Activated naive CD8-positive, alpha-beta T cell treated with anti-CD3 and anti-CD28 coated beads, Interleukin-2, amount 50 U/mL, for 24 hours (primary cell): ENCODE measurements at places on chromosomes 5 and 9.

GRCh38 chr5:155140646-155141045 is 127.1 kb downstream of the KIF4B start:
- no peak for DNase-seq

DNA sequence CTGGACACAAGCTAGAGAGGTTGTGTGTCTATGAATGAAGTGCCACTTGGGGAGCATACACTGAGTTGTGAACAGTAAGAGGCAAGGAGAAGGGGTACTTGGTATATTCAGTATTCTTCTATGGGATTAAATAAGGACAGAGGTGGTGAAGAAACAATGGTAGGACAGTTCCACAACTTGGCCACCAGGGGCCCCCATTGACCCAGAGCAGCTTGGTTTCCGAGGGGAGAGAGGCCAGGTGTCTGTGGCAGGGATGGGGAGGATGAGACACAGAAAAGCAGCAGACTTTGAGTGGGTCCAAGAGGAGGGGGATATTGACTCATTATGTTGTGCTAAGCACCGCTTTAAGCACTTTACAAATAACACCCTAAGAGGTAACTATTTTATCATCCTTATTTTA is 220.6 kb downstream of the MELK start:
- DNase-seq = peak; percentile 27

DNA sequence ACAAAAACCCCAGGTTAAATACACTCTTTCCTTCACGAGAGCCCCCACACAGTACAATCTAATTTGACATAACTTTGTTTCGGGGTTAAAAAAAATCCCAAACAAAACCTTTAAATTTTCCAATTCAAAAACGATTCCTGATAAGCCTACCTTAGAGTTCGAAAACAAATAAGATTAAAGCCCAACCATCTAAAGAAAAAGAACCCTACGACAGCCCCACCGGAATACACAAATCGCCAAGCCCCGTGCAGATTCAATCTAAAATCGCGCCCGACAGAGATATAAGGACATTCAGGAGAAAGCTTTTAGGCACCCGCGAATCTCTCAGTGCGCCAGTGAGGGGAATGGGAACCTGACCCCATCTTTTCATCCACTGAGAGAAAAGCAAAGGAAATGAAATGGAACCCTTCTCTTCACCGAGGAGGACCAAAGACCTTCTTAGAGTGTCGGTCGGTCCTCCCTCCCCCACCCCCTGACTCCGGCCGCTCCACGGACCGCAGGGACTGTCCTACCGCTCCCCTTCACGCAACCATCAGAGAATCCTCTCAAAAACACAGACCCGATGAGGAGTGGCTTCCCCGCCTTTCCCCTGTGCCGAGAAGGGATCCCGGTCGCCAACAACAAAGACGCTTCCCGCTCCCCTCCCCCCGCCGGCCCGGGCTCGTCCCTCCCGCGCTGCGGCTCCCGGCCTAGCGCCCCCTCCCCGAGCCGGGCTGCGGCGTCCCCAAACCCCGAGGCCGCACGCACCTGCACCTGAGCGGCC is 925 bp downstream of the ABHD17B start:
- peak; percentile 58 for DNase-seq

DNA sequence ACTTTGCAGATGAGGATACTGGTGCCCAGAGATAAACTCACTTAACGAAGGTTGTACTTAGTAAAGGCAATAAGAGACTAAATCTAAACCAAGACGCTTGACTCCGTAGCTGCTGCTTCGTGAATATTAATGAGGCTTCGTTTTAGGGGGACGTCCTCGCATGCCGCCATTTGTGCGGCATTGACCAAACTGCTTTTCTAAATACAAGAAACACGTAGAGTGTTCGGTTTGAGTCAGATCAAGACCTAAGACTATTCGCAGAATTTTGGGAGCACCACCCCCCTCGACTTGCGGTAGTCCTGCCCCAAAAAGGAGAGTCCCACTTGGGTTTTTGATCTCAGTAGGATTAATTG is 1.1 kb downstream of the NPM1 start:
- DNase-seq = peak; percentile 43

DNA sequence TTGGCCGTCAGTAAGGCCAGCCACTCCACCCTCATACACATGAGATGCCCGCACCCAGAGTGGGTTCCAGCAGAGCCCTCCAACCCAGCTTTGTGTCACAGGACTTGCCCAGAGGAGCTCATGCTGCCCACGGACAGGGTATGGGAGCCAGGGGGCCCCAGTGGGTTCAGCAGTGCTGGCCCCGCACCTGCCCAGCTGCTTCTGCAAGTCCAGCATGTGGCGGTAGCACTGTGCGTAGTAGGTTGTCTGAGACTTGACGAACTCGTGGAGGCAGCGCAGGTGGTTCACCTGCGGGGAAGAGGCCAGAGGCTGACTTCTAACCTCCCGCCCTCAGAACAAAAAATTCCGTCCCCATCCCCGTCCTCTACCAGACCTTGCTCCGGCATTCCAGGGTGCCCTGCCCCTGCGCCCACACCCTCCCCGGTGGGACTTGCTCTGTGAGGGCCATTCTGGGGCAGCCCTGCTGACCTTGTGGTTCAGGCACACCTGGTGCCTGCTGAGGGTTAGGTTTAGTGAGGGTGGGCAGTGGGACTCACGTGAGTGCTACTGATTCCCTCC is 18.5 kb downstream of the SH3GLB2 start:
- DNase-seq = no peak

- DNase-seq = no peak
Measured at GRCh38 chr5:523441-524222, 617 bp downstream of the SLC9A3 start.

DNA sequence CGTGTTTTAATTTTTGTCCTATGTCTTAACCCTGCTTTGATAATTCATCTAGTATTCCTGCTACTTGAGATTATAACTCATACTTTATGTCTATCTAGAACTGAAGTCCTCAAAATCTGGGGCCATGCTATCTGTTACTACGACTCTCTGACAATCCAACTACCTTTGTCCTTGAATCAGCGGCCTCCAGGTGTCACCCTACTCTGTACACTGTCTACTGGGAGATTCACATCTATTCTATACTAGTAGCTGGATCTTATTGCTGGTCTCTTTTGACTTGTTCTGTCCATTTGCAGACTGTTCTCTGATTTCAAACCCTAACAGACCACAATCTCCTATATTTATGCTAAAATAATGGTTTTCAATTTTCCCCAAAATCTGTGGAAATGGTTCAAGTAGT is 225.5 kb upstream of the ELAVL2 start:
- no peak for DNase-seq

- DNase-seq = peak; percentile 27
Measured at GRCh38 chr9:95508242-95508967, 8.4 kb downstream of the PTCH1 start.

GRCh38 chr9:96884443-96884842 is 30.1 kb upstream of the ZNF782 start:
- DNase-seq = no peak

DNA sequence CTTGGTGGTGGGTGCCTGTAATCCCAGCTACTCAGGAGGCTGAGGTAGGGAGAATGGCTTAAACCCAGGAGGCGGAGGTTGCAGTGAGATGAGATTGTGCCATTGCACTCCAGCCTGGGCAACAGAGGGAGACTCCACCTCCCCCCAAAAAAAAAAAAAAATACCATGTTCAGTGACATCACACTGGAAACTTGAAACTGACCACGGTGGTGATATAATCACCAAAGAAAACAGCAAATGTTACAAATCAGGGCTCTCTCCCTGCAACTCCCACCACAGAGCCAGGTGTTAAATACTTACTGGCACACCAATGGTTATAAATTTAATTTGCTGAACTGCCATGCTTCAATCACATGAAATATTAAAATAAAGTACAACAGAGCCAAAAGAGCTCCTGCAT is 81.4 kb downstream of the ZNF608 start:
- no peak for DNase-seq

DNA sequence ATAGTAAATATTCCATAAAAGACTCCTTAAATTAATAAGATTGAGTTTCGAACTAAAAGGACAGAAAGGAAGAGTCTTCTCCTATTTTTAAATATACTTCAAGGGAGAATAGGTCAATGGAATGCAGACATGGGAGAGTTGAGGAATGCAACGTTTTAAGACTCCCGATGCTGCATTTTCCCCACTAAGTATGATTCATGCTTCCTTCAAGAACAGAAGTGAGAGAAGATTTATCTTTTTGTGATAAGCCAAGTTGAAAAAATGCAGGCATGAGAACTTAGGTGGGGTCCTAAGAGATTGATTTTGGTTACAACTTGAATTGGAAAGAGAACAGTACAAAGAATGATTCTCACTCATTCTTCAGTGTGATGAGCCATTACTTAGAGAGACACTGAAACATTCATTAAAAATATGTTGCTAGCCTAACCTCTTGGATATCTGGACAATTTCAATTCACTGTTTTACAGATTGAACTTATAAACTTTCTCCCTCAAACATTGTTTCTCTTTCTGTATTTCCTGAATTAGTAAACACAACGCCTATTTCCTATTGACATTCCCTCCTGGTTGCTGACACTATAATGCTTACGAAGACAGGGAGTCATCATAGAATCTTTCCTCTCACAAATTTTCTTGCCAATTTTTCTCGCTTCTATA is 1666.1 kb upstream of the WWC1 start:
- DNase-seq = no peak

DNA sequence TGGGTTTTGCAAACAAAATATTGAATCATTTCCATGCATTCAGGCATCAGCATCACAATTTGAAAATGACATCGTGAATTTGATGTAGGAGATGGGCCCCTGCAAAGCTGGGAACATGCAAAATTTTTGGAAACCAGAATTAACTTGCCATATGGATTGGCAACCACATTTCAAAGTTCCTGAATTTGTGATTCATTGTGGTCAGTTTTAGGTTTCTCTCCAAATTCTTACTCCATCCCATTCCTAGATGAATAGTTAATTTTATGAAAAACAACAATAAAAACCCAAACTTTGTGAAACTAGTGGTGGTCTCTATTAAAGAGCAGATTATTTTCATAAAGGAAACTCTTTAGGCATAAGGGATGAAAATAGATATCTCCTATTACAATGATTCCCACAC is 107.8 kb upstream of the SLIT3 start:
- no peak for DNase-seq

- no peak for DNase-seq
Measured at GRCh38 chr9:903886-904285, 62.4 kb downstream of the DMRT1 start.

DNA sequence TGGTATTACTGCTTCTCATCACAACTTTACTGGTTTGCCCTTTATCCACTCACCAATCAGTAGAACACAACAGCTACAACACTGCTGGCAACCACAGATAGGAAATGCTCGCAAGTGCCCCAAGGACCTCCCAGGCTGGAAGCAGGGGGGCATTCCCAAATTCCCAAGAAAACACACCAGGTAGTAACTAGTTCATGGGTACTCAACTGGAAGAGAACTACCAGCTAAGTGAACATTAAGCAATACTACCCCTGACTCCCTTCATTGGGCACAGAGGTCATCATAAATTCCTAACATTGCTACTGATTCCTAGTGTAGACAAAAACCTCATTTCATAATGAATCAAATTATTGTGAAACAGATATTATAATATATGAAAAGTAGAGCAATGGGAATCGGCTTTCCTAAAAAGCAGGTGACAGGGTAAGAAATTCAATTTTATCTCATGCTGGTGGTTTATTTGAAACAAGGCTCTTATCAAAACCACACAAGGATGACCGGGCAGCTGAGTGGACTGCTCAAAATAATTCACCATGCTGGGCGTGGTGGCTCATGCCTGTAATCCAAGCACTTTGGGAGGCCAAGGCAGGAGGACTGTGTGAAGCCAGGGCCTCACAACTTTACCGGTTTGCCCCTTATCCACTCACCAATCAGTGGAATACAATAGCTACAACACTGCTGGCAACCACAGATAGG is 81.6 kb downstream of the TLE1 start:
- no peak for DNase-seq

- no peak for DNase-seq
Measured at GRCh38 chr9:120306561-120306960, 273.4 kb downstream of the CDK5RAP2 start.

DNA sequence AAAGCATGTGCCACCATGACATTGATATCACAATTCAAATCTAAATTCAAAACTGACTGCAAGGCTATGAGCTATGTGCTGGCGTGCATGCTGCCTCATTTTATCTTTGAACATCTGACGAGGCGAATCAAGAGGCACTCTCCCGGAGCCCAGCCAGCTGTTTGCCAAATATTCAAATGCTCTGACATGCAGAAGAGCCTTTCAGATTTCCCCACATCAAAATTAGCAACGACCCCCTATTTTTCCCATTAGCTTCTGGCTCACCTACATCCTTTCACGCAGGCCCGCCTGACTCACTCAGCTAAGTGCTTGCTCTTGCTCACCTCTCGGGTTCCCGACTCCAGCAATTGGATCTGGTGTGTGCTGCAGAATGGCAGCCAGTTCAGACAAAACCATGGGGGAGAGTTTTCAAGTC is 159.0 kb downstream of the NR2F1-AS1 start:
- DNase-seq = no peak

DNA sequence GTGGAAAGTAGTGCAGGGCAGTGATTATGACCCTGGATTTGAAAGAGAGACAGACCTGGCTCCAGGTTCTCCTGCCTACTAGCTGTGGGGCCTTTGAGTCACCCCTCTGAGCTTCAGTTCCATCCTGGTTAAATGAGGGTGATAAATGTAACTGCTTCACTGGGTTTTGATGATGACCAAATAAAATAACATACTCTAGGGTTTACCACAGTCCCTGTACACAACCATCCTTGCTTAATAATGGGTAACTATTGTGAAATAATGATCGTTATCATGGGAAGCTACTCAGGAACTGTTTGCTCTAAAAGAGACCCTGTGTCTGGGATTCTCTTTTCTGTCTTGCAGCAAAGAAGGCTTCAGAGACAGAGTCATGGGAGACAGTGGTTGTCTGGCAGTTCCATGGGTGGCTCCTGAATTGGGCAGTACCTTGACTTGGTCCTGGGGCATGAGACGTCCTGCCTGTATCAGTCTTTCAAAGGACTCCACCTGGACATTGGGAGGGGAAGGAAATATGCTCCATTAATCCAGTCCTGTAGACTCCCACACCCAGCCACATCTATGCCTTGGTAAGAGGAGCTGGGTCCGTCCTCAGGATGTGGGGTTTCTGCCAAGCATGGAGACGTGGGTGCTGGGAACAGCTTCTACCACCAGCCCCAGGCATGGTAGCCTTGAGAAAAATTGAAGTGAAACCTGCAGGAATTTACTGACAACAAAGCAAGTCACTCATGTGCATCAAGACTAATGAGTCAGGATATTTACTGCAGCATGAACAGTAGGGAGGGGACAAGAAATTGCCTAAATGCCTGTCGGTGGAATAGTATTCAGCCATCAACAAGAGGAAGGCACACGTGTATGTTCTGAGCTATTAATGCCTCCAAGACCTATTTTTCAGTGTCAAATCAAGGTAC is 23.4 kb downstream of the AKNA start:
- DNase-seq = no peak

- DNase-seq = no peak
Measured at GRCh38 chr9:130332384-130332926, 66.9 kb downstream of the HMCN2 start.

DNA sequence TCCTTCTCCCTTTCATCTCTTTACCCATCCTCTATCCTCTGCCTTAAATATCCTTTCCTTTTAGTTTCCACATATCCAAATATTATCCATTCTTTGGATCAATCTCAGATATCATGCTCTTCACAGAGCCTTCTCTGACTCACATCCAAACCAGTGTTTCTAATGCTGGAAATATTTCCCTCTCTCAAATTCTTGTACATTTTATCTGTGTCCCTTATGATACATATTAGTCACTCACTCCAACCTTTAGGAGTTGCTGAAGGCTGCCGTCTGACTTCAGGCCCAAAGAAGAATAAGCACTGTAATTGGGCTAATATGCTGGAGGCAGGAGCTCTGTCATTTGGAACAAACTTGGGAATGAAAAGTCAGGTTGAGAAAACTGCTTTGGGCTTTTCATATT is 156.4 kb upstream of the RUSC2 start:
- DNase-seq = no peak
